Small intestine (tissue), 16 donors: ENCODE measurements at places on chromosomes 2 and 18.

DNA sequence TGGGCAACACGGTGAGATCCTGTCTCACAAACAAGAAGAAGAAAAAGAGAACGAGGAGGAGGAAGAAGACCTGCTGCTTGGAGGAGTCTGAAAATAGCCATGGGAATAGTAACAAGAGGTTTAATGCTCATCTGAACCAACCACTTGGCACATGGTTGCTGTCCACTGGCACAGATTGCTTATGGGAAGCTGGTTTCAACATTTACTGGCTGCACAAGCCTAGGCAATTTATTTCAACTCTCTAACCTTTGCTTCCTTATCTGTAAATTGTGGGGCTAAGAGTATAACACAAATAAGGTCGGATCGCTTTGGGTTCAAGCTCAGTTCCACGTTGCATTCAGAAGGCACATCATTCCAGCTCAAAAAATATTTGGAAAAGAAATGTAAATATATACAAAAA is 14.2 kb upstream of the RHOB start:
- no peak for DNase-seq

GRCh38 chr2:141048951-141049350 is 1081.9 kb downstream of the LRP1B start:
- no peak for DNase-seq

DNA sequence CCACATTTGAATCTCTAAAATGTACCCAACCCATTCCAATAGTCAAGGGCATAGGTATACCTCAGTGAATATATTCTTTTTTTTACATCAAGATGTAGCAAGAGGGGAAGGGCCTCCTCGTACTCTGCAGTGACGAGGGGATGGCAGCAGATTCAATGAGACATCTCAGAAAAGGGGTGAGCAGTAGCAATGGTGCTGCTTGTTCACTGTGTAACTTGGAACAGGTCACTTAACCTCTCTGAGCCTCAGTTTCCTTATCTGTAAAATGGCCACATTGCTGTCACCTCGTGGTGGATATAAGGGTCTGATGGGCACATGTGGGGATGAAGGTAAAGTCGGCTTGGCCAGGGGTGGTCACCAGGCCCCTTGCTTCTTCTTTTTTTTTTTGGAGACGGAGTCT is 221.6 kb downstream of the SEPTIN10 start:
- no peak for DNase-seq

- peak; percentile 66 for DNase-seq
Measured at GRCh38 chr2:42926434-42927333, 134.3 kb upstream of the HAAO start.

GRCh38 chr2:50885948-50886347 is 146.0 kb downstream of the NRXN1 start:
- no peak for DNase-seq

GRCh38 chr2:190184460-190184859 is 121.9 kb upstream of the MSTN start:
- no peak for DNase-seq

DNA sequence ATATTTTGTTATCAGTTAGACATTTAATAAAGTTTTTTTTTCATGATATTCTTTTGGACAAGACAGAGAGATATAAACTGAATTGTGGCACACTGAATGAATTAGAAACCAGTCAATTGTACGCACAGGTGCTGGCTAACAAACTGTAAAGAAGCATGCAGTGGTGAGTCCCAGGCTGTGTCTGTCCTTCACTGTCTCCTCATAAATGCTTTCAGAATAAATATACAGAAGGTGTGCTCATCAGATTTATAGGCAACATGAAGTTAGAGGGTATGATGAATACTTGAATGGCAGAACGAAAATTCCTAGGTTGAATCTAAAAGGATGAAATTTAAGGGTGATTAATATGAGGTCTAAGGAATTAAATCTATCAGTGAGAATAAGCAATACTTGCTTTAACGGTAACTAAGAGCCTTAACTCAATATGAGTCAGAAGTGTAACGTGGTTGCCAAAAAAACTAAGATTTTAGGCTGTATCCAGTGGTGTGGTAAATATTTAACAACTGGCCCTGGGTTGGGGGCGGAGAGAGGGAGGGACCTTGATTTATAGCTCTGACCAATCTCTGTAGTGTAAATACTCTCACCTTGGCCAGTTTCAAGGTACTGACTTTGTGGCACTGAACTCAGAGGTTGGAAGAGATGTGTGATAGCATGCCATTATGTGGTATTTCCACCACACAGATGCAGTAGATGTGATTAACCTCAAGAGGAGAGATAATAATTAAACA is 41.9 kb upstream of the AAK1 start:
- DNase-seq, result no peak

GRCh38 chr2:237195396-237196120 is 109.9 kb downstream of the COPS8 start:
- no peak for DNase-seq

GRCh38 chr2:183069174-183069573 is 9.4 kb upstream of the DUSP19 start:
- no peak for DNase-seq

- DNase-seq, result no peak
Measured at GRCh38 chr2:95362486-95362885, 40.0 kb upstream of the FAHD2A start.

DNA sequence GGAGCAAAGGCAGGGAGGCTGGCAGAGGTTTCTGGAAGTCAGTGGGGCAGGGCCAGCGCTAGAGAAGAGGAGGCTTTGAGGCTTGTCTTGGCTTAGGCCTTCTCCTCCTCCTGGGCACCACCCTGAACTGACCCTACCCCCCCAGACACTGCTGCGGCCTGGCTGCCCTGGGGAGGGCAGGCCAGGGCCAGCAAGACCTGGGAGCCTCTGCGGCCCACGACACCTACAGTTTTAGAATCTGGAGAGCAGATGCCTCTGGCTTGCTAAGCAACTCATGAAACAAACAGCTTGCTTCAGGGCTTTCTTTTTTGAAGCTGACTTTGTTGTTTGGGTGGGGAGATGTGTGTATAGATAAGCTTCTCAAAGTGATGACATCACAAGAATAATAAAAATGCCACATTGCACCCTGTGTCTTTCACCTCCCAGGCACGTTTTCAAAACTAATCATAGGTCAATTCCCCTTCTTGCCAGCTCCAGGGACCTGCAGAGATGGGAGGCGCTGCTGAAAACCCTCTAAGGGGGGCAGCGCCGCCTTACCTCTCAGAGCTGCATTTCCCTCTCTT is 46.2 kb upstream of the SMAD7 start:
- peak; percentile 71 for DNase-seq

DNA sequence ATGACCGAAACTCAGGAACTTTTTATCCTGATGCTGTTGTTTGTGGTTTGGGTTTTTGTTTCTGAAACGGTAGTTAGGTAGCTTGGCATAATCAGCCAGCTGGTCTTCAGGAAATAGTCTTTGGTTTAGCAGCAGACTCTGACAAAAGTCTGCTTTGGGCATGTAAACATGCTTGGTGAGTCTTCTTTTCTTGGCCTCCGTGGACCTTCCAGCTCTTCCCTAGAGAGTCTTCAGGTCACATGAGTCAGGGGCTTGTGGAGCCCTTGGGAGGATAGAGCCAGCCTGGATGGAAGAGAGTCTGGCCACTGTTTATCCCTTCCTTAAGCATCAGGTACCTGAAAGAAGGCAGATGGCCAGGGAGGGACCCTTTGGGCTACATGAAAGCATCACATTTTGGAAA is 154.5 kb downstream of the MGAT5 start:
- DNase-seq, result no peak

GRCh38 chr2:63484481-63484880 is 103.8 kb downstream of the WDPCP start:
- DNase-seq, result no peak

DNA sequence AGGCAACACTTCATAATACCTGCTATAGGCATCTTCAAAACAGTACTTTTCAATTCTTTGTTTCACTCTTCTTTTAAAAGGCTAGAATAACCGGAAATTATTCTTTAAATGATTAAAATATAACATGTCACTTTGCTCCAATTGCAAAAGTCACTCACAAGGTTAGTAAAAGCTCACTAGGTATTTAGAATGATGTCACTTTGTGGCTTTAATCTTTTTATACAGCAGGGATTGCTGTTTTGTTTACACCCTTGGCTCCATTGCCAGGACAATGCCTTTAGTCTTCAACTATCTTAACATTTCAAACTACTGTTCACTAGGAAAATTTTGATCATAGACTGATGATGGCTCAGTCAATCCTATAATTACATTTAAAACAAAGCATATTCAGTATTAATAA is 157.1 kb downstream of the BAZ2B start:
- no peak for DNase-seq

DNA sequence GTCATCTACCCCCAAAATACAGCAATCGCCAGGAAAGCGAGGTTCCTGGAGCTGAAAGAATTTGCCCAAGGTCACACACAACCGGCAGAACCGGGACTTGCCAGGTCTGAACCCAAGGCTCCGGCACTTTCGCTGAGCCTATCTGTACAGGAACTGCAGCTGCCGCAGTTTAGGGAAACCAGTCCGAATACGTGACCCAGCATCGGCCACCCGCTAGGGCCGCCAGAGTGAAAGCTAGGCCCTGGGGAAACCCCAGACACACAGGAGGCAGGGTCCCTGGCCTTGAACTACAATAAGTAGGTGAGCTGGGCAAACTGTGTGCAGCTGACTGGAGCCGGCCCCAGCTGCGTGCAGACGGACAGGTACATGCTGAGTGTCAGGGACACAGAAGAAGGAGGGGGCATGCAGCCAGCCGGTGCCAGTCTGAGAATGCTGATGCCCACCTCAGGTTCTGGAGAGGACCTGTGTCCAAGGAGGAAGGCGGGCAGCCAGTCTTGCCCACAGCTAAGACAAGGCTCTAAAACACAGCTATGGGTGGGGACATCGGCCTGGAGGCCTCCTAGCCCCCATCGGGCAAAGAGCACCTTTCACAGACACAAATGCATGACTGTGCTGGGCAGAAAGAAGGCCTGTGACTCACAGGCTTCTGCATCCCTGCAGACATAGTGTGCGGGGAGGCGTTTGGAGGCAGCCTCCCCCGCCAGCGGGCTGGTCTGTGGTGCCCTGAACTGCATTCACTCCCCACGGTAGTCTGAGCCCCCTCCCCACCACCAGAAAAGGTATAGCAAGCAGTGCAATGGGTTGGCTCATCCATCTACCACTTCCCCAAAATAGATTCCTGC is 107.4 kb upstream of the ID2 start:
- DNase-seq, result peak; percentile 91

- peak; percentile 58 for DNase-seq
Measured at GRCh38 chr2:159795841-159796690, 1.9 kb downstream of the CD302 start.

DNA sequence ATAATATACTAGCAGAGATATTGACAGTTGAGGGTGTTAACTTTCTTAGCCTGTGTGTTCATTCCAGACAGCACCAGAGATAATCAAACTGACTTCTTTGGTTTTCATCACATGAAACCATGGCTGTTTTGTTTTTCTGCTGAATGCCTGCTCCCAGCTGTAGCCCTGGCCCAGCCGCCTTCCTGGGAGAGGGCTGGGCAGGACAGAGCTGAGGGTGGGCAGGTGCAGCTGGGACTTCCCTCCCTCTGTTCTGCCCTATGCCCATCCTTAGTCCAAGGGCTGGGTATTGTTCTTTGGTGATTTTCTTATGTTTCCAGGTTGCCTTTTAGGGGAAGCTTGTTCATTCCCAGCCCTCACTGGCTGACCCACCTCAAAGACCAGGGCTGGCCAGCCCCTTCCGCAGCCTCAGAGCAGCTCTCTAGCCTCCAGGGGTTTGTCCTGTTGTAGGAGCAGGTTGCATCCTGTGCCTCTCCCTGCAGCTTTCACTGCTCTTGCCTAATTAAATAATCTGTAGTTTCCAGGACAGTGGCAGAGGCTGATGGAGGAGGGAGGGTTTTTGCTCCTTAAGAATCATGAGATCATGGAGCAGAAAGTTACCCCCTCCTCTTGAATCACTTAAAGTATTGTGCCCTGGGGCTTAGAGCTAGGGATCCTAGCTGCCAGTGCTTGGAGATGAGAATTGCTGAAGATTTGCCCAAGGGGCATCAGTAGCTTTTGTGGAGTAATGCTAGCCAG is 61.4 kb downstream of the MTCL1 start:
- no peak for DNase-seq

GRCh38 chr2:128442053-128442751 is 123.5 kb upstream of the HS6ST1 start:
- peak; percentile 77 for DNase-seq

- DNase-seq, result no peak
Measured at GRCh38 chr2:120346026-120346666, at the start of gene INHBB. TSS of gene INHBB (plus strand) at chr2:120346136. CDS start at chr2:120346189, 53 bp downstream.

GRCh38 chr18:49638891-49639557 is 77.2 kb downstream of the LIPG start:
- DNase-seq, result peak; percentile 90

DNA sequence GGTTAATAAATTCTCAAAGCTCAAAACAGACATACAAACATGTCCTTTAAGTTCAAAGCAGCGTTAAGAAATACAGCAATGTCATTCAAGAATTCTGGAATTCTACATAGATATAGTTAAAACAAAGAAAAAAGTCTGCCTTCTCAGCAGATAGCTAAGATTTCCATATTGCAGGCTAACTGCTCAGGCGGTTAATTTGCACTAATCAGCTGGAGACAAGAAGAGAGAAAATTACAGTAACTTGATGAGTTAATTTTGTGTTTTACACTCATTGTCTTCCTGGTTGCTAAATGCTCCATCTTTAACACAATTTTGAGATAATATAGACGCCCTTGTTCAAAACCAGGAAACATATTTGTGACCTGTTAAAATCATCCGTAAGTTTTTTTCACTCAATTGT is 1012.0 kb downstream of the LRP1B start:
- no peak for DNase-seq

DNA sequence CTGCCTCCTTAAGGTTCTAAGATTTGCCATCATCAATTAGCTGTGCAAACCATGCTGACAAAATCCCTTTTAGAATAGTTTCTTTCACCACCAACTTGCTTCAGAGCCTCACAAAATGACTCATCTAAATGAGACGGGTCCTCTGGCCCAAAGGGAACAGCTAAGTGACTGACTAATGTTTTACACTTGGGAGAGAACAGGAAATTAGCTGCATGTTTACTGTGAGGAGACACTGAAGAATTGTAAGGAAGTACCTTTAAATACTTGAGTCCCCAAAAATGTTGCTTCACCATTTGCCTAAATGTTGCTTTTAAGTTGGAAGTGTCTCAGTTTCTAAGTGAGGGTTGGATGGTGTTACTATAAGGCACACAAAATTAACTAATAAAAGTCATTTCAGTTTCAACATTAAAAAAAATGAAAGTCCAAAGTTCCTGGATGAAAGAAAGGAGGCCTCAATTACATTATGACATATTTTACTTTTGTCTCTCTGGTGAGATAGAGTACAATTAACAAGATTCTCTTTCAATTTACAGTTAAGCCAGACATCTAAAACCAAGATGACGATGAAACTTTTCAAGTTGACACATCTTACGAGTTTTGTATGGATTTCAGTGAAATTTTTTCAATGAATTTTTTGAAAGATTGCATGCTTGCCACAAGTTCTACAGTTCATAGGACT is 229.1 kb upstream of the FN1 start:
- no peak for DNase-seq
